T follicular helper cell (primary cell): ENCODE measurements at places on chromosomes 13 and 19.

GRCh38 chr19:47105874-47106273 is 7.7 kb downstream of the ZC3H4 start:
- no peak for DNase-seq

DNA sequence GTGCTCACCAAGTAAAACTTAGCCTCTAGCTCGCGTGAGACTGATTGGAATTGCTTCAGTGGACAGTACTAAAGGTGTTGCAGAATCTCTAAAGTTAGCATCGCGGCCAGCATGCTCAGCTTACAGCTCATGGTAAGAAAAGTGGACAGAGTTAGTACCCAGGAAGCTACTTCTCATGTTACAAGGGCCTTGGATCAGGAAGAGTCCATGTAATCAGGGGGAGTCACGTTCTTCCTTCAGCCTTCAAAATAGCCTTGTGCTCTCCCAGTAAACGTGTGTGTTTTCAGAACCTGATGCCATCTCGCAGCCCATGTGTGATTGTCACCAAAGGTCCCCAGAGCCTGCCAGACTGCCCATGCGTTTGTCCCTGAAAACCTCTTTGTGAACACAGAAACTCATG is 195.8 kb upstream of the RNF113B start:
- DNase-seq = no peak

GRCh38 chr13:75079226-75079625 is 402.7 kb downstream of the TBC1D4 start:
- DNase-seq = no peak

DNA sequence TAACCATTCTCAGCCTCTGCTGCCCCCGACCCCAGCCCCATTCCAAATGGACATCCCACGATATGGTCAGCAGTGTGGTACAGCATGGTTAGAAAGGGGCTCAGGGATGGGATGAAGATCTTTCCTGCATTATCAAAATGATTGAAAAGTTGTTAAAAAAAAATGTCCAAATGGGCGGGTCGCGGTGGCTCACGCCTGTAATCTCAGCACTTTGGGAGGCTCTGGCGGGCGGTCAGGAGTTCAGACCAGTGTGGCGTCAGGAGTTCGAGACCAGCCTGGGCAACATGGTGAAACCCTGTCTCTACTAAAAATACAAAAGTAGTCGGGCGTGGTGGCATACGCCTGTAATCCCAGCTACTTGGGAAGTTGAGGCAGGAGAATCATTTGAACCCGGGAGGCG is 54.3 kb upstream of the ZNF254 start:
- no peak for DNase-seq

GRCh38 chr19:16969135-16969534 is 57.5 kb downstream of the CPAMD8 start:
- no peak for DNase-seq

GRCh38 chr13:113953561-113953960 is 20.3 kb downstream of the C13orf46 start:
- DNase-seq = no peak

DNA sequence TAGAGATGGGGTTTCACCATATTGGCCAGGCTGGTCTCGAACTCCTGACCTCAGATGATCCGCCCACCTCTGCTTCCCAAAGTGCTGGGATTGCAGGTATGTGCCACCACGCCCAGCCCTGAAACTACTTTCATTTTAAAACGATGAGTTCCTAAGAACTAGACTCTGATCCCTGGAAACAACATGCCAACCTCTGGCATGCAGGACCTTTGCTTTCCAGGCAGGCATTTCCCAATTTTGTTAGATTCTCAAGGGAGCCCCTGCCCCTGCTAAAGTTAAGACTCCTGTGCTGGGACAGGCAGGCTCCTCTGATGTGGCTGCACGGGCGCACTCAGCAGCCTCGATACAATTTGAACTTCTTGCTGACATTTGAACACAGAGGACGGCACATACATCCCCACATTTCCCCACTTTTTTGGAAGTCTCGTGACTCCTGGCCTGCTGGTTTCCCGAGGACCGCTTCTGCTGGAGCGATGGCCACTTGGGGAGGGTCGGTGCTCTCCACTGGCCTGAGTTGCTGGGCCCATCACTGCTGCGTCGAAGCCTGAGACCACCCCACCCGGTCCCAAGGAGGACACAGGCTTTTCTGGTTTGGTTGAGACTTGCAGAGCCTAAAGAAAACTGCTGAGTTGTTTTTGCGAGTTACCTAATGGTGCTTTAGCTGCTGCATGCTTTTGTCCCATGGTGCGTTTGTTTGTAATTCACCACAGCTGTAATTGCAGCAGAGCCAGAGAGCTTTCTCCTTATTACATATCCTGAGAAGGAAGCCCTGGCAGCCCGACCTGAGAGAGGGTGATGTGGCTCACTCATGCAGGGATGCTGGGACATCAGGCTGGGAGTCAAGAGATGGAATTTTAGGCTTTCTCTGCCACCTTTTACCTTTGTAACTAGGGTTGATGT is 8.2 kb downstream of the ATP11A start:
- DNase-seq = no peak

GRCh38 chr13:33367926-33368325 is 82.4 kb upstream of the STARD13 start:
- no peak for DNase-seq

DNA sequence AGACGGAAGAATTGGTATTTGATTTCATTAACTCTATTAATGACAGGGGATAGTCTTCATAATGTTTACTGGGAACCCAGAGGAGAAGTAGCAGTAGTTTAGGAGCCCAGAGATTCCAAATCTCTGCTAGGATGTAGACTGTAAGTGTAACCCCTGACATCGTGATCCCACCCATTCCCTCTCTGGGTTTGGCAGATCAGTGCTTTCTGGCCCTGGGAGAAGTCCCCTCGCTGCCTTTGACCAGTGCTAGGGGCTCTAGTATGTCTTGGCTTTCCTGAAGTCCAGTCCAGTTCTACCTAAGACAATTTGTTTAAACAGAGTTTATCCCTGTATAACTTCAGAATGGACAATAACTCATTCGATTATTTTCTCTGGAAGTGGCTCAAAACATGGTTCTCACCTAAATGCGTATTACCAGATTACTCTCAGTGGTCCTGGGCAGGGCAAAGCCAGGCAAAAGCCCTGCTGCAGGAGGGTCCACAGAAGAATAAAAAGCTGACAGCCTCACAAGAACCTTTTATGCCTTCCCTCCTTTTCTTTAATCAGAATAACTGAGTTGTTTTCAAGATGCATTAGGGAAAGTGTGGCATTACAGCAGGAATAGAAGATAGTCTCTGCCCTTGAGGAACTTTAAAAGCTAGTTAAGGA is 11.8 kb downstream of the KLF5 start:
- DNase-seq = no peak

DNA sequence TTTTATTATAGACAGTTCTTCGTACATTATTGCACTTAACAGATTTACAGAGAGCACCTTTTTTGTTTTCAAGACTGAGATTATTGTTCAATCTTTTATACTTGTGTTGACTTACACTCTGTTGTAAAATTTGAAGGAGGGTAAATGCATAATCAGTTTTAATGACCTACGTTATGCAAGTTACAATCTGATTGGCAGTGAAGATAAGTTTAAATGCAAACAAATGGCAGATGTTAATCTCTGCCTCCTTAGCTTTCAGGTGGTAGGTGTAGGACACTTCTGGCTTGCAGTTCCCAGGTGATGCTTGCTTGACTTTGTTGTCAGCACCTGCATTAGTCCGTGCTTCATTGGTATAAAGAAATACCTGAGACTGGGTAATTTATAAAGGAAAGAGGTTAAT is 424.9 kb downstream of the FGF9 start:
- no peak for DNase-seq

- DNase-seq = peak; percentile 30
Measured at GRCh38 chr19:12867120-12868099, 13.8 kb downstream of the DNASE2 start.

DNA sequence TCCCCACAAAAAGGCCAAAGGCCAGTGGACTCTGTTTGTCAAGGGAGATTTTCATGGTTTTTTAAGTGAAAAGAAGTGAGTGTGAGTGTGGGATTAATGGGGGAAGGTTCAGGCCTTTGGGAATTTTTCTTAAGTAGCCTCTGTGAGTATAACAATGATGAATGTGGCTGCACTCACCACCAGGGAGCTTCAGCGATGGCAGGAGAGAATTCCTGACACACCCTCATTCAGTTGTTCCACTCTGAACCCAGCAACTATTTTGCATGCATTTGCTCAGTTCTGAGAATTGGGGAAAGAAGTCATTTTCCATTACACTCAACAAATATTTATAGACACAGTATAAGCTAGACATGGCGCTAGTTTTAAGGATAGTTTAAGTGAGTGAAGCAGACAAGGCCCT is 117.9 kb downstream of the CCNA1 start:
- DNase-seq = no peak

- DNase-seq = no peak
Measured at GRCh38 chr13:63741029-63741813, 2325.6 kb upstream of the PCDH20 start.

DNA sequence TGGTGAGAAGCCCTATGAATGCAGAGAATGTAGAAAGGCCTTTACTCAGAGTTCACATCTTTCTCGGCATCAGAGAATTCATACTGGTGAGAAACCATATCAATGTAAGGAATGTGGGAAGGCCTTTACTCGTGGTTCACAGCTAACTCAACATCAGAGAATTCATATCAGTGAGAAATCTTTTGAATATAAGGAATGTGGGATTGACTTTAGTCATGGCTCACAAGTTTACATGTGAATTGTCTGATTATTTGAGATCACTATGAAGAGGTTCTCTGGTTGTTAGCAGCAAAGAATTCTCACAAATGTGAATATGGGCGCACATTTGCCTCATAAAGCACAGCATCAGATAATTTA is 43.7 kb downstream of the ZNF585A start:
- DNase-seq = no peak

GRCh38 chr13:37138169-37138568 is 32.7 kb upstream of the CSNK1A1L start:
- no peak for DNase-seq

GRCh38 chr19:55082020-55082851 is 6.6 kb downstream of the EPS8L1 start:
- DNase-seq = no peak

GRCh38 chr19:16144216-16144581 is 714 bp downstream of the HSH2D start:
- no peak for DNase-seq

GRCh38 chr13:101218484-101218883 is 197.8 kb downstream of the NALCN start:
- no peak for DNase-seq

- no peak for DNase-seq
Measured at GRCh38 chr19:28574212-28574611, 638.7 kb downstream of the UQCRFS1 start.

DNA sequence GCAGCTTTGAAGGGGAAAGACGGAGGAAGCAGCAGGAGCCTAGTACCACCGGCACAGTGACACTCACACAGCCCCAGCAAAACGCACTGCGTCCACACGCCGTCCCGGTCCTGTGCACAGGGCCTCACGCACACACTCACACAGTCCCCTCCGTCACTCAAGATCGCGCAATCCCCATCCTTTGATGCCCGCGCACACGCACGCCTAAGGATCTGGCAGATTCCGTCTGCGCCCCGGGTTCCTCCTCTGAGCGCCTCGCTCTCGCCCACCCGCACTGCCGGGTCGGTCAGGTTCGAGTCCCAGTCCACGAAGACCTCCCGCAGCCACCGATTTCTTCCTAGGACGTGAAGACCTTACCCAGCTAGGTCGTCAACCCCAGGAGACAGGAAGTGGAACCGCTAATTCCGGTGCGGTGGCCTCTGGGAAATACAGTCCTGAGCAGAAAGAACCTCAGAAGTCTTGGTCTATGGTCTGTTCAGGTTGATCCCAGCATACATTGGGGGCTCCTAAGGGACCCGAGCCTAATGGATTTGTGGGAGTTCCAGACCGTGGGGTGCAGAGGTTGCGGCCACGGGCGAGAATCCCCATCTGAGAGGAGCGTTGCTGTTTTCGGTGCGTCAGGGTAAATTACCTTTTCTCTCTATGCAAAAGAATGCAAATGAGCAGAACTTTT is at the start of gene ZNF780B:
ZNF780B (minus strand) TSS at position 400 of the 673 bp plus-strand sequence. CDS start 5,899 bp downstream, outside the sequence.
- peak; percentile 53 for DNase-seq

DNA sequence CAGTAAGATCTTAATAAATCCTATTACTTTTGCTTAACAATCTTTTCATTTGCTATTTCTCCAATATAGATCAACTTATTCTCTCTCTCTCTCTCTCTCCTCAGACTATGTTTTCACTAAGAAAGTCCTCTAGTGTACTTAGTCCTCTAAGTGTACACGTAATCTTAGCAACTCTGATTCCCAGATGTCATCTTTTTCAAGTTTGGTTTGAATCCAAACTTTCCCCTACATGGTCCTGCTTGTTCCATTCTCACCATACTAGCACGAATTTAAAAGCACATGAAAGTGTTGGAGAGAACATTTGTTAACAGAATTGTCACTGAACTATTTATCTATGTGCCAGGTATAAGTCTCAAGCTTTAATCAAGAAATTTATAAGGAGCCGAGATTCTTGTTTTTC is 202.9 kb downstream of the SPRY2 start:
- DNase-seq = no peak

GRCh38 chr13:27211771-27212364 is 39.5 kb upstream of the RPL21 start:
- DNase-seq = no peak

DNA sequence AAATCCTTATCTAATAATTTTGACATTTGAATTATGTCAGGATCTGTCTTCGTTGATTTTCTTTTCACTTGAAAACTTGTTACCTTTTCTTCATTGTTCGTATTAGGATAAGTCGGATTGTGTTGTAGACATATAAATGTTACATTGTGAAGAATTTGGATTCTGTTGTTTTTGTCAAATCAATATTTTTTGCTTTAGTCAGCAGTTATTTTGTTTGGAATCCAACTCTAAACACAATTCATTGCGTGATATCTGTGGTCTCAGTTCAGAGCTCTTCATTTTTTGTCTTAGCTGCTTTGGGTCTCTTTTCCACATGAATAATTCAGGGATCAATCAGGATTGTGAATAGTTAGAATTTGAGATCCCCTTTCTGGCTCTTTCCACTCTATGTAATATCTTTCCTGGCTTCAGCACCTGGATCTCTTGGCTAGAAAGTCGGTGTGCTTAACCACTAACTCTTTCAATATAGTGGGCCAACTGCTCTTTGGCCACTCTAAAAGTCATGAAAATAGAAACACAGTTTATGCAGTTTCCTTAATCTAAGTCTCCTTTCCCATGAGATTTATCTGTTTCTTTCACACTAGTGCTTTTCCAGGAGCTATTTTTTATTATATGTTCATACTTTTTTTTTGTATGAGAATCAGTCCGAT is 2494.2 kb upstream of the PCDH20 start:
- no peak for DNase-seq

- no peak for DNase-seq
Measured at GRCh38 chr19:8609279-8610040, 1.1 kb downstream of the ADAMTS10 start.

DNA sequence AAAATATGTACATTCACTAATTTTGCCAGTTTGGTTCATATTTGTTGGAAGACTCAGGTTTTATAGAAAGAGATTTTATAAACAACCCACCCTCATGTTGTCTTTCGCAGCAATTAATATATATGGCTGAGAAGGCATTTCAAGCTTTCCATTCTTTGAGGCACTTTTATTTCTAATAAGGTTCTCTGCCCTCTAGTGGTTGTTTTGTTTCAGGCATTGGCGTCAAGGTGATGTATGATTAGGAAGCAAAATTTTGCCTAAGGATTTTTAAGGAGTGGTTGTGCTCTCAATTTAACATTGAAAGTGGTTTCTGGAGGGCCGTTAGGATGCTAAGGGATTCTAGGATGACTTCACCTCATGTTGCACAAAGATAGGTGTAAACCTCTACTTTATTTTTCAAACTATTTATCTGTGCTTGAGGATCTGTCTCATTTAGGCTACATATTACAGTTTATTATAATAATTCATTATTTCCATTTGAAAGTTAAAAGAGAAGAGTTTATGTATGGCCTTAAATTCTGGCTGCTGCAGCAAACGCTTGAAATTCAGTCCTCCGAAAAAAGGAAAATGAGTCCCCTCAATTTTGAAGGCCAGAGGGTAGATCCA is 35.9 kb downstream of the OXGR1 start:
- no peak for DNase-seq

- no peak for DNase-seq
Measured at GRCh38 chr13:97435323-97435722, 1.4 kb downstream of the RAP2A start.
